ENCODE measurements at places on chromosomes 12 and 14.
A peak's percentile ranks its signal among the peaks of the same experiment; 100 is the strongest.

DNA sequence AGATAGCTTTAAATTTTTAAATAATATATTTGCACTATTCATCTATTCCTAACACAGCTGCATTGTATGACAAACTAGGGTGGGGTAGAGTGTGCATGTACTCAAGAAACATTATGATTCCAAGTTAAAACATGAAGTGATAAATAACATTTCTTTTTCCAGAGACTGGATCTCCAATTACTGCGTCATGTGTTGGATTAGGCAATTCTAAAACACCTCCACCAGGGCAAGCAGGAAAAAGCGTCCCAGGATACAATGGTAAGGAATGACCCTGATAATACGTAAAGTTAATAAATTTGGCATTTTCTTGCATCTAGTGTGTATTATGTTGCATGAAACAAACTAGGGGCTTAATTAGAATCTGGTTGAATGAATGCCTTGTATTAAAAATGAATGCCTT, 138.9 kb downstream of the ACSS3 start:
- DNase-seq = no peak

GRCh38 chr14:62181591-62181990, 419.4 kb downstream of the SNAPC1 start:
- no peak for DNase-seq

DNA sequence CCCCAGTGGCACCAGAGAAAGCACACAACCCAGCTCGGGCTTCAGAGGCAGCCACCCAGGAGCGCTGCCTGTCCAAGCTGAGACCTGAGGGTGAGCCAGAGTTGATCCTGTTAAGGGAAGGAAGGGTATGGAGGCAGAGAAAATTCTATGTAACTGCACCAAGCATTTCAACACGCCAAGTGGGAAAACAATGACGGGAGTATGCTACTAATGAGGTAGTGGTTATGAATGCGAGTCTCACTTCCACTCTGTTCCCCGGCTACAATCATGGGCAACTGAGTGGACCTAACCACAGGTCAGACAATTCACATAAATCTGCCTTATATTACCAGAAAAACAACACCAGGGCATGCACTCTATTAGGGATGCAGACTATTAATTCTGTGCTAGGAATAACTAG, 9.9 kb downstream of the ATG14 start:
- no peak for DNase-seq

- no peak for DNase-seq
These were observed 224.2 kb upstream of the SFSWAP start for GRCh38 chr12:131486451-131487230.

GRCh38 chr14:52888839-52889838, 61.7 kb downstream of the FERMT2 start:
- DNase-seq = no peak

DNA sequence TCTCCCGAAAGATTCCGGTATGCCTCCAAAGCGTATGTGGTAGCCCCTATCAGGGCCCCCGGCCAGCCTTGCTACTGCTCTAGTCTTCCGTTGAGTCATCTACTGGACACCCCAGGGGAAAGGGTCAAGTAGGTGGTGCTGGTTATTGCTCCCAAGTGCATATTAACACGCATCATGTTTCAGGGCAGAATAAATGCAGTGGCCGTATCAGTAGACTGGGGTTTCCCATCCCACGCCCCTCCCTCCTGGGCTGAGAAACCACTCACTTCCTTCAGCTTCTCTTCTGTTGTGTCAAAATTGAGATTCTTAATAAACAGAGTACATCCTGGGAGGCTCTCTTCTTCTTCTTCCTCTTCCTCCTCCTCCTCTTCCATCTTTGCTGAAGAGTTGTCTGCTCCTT, 39.3 kb downstream of the RBM19 start:
- DNase-seq = no peak

DNA sequence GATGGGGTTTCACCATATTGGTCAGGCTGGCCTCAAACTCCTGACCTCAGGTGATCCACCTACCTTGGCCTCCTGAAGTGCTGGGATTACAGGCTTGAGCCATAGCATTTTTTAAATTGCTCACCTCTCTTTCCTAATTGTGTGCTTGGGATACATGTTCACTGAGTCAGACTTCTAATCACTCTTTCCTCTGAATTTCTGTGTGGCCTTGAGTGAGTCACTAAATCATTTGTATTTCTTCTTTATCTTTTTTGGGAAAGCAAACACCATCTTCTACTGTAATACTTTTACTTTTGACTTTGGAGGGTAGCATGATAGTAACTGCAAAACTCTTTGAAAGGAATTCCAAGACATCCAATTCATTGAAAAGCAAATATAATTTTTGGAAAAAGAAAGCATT, 60.8 kb downstream of the FLRT2 start:
- DNase-seq = no peak

DNA sequence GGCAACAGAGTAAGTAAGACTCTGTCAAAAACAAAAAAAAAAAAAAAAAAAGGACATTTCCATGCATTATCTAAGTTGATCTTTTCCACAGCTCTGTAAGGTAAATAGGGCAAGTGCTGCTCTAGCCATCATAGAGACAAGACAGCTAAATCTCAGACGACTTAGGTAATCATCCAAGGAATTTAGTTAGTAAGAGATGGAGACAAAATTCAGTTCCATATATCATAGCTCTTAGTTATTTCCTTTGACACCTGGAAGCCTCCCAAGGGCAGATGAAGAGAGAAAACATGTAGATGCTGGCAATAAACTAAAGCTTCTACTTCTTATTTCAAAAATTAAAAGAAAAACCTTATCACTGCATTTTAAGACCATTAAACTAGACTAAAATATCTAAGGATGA, 48.7 kb downstream of the ST8SIA1 start:
- DNase-seq = no peak

- no peak for DNase-seq
These were observed 31.7 kb downstream of the ETV6 start for GRCh38 chr12:11681207-11681606.

DNA sequence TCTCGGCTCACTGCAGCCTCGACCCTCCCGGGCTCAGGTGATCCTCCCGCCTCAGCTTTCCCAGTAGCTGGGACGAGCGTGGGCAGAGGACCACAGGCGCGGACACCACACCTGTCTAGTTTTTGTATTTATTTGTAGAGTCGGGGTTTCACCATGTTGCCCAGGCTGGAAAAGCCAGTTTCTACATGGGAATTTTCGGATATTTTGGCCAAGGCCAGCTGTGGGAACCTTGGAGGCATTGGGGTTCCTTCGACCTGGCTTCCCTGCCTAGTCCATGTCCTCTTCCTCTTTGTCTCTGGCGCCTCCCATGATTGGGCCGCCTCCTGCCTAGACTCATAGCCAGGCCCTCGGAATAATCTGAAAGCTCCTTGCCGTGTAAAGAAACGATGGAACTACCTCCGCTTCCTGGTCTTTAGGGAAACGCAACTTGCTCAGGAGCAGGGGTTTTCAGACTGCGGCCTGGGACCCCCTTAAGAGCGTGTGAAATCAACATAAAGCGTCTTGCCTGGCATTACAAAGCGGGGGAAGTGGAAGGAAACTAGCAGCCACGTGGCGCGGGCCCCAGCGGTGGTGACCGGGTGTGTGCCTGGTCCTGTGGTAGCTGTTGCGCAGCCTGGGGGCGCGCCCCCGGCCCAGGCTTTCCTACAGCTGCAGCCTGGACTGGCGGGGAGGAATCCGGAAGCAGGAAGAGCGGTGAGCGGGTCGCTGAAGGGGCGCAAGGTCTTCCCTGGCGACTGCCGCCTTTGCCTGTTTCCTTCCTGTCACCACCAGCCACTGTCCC, 1.4 kb upstream of the HSP90AA1 start:
- peak; percentile 77 for DNase-seq

DNA sequence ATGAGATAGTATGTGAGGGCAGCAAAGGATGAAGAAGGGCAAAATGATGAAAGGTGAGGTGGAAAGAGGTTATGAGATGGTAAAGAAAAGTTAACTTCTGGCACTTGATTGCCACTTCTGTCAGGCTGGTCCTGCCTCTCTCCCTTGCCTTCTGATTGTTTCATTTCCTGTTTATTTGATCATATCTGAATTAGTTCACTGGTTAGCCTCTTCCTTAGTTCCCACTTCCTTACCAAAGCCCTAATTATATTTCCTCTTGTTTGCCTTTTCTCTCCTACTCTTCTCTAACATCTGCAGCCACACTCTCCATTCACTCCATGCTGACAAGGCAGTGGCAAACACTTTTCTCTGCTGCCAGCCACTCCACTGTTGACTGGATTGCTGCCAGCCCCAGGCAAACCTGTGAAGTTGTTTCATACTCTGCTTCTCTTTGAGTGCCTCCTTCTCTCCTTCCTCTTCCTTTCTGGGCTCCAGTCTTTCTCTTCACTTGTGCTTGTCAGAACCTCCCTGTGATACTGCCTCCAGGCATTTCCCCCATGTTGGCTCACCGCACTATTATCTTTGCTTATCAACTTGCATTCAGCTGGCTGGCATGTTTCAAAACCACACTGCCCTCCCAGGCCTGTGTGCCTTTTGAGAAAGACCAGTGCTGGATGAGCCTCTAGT, 8.1 kb downstream of the PNP start:
- DNase-seq = peak; percentile 60

- DNase-seq = no peak
These were observed 136.5 kb downstream of the HMGA2 start for GRCh38 chr12:65960820-65961189.

GRCh38 chr12:103810111-103810510, 30.9 kb downstream of the NT5DC3 start:
- DNase-seq = no peak

DNA sequence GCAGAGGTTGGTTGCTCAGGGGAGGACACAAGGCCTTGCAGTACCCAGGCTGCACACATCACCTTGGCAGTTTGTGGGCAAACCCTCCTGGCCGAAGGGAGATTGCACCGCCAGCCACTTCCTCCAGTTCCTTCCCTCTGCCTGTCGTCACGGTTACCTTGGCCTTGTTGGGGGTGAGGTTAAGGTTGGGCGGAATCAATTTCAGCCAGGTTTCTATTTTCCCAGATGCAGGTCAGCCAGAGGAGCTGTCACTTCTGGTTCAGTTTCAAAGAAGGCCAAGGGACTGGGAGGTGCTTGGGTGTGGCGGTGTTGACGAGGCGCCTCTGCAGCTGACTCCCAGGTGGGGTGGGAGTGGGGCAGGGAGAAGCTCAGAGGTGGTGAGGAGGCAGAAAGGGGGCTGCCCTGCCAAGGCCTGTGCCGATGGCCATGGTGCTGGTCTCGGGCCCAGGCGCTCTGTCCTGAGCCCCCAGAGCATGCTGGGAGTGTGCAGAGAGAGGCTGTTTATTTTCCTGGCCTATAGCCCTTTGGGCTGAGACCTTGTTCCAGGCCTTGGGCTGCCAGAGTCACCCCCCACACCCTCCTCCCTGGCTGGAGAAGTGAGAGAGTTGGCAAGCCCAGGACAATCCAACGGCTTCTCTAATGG, 31.4 kb downstream of the JDP2 start:
- peak; percentile 73 for DNase-seq

- DNase-seq = peak; percentile 84
These were observed 94.5 kb downstream of the CALM1 start for GRCh38 chr14:90491221-90491885.

GRCh38 chr12:50246873-50247612, 36.3 kb downstream of the LIMA1 start:
- DNase-seq = peak; percentile 71

- DNase-seq = no peak
These were observed 212.6 kb upstream of the LHX5 start for GRCh38 chr12:113684053-113684907.

- DNase-seq = no peak
These were observed 154.8 kb downstream of the TMX1 start for GRCh38 chr14:51394804-51395203.

DNA sequence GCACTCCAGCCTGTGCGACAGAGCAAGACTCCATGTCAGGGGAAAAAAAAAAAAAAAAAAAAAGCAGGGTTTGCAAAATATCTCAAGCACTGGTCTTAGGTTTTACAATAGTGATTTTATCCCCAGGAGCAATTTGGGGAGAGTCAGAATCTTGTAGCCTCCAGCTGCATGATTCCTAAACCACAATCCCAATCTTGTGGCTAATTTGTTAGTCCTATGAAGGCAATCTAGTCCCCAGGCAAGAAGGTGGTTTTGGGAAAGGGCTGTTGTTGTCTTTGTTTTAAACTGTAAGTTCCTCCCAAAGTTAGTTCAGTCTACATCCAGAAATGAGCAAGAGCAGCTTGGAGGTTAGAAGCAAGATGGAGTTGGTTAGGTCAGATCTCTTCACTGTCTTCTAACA, 135.7 kb downstream of the PLXNC1 start:
- no peak for DNase-seq

DNA sequence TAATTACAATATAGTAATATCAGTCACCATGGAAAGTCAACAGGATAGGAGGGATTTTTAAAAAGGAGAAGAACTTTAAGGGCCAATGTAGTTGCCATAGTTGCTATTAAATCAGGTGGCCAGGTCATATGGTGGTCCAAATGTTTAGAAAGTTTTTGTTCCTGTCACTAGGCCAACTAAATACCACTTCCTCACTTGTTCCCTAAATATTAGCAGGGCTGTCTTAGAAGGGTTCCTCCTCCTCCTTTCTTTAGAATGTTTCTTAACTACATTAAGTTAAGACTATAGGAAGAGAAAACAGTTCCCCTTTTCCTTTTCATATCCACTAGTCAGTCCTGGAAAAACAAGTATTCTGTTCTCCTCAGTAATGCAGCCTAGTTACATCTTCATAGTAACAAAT, 50.3 kb downstream of the MON2 start:
- no peak for DNase-seq

DNA sequence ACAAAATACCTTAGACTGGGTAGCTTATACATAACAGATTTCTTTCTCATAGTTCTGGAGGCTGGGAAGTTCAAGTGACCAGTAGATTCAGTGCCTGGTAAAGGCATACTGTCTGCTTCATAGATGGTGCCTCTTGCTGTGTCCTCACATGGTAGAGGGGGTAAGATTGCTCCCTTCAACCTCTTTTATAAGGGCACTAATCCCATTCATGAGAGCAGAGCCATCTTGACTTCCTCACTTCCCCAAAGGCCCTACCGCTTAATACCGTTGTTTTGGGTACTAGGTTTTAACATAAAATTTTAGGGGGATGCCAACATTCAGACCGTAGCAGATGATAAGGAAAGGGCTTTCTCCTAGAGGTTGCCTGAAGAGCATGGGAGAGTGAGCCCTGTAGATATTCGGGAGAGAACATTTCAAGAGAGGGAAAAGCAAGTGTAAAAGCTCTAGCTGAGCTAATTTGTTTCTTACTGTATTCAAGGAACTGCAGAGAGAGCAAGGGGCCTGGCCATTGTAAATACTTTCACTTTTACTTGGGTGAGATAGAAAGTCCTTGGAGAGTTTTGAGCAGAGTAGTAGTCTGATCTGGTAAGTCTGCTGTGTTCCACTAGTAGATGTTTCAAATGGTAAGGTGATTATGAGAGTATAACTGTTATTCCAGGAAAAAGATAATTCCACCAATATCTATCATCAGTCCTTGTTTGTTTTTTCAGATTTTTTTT, 27.3 kb downstream of the FRS2 start:
- no peak for DNase-seq

GRCh38 chr12:262817-263216, at the start of gene SLC6A13:
Gene SLC6A13 (minus strand): TSS chr12:262836. CDS start chr12:260052, 2,784 bp downstream.
- peak; percentile 35 for DNase-seq

- peak; percentile 86 for DNase-seq
These were observed 835 bp downstream of the MYL6 start for GRCh38 chr12:56158926-56159461.

- DNase-seq = no peak
These were observed at the start of gene NAV3 for GRCh38 chr12:77830583-77831351. Gene NAV3 (plus strand): TSS chr12:77830894. CDS start chr12:77831462, 568 bp downstream.
